ENCODE measurements at places on chromosomes 12 and 14. TPM values are rescaled to one million over a fixed set of nuclear protein-coding genes. Genes with fewer than 3 reads are reported as not detected.

DNA sequence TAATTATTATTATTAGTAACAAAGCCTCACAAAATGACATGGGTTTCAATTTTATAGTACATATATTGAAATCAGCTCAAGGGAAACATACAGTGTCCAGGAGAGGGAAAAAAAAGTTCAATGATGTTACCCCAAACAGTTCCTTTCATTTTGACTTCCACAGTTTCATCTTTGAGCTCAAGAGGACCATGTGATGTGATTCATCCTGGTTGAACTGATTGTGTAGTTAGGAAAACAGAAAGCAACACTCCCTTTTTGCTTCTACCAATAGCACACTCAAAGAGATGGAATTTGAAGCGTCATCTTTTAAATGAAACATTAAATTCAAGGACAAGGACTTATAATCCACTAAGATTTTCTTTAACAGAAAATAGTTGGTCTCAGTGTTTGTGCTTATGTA is 461.0 kb downstream of the FOXG1 start:
- DNase-seq, result peak; percentile 32

DNA sequence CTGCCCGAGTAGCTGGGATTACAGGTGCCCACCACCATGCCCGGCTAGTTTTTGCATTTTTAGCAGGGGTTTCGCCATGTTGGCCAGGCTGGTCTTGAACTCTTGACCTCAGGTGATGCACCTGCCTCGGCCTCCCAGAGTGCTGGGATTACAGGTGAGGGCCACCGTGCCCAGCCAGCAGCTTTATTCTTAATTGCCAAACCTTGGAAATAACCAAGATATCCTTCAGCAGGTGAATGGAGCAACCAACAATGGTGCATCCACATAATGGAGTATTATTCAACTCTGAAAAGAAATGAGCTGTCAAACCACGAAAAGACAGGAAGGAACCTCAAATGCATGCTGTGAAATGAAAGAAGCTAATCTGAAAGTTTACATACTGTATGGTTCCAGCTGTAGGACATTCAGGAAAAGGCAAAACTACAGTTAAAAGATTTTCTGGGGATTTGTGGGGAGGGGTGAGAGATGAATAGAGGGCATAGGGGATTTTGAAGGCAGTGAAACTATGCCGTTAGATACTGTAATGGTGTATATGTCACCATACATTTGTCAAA is 118.8 kb upstream of the CCND2 start:
- no peak for DNase-seq

DNA sequence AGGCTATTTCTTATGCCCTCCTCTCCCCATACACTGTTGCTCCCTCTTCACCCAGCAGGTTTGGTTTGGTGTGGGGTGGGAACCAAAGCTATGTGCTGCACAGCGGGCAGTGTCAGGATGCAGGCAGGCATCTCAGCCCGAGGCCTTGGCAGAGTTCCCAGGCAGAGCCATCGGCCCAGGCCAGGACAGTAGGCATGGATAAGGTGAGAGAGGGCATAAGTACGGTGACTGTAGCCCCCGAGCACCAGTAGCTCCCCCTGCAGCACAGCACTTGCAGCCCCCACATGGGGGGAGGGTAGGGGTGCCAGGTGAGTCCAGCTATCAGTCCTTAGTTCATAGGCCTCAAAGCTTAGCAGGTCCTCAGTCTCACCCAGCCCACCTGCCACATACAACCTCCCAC is 7.2 kb downstream of the KLHL33 start:
- no peak for DNase-seq

Gene PPFIA2
- total RNA-seq, result 0.20 TPM

- no peak for DNase-seq
These were observed 459.0 kb downstream of the DPF3 start for GRCh38 chr14:72434856-72435255.

- DNase-seq, result no peak
These were observed 263.1 kb upstream of the FAR2 start for GRCh38 chr12:28885928-28886327.

Gene KRT8
- total RNA-seq, result 3.5 TPM

DNA sequence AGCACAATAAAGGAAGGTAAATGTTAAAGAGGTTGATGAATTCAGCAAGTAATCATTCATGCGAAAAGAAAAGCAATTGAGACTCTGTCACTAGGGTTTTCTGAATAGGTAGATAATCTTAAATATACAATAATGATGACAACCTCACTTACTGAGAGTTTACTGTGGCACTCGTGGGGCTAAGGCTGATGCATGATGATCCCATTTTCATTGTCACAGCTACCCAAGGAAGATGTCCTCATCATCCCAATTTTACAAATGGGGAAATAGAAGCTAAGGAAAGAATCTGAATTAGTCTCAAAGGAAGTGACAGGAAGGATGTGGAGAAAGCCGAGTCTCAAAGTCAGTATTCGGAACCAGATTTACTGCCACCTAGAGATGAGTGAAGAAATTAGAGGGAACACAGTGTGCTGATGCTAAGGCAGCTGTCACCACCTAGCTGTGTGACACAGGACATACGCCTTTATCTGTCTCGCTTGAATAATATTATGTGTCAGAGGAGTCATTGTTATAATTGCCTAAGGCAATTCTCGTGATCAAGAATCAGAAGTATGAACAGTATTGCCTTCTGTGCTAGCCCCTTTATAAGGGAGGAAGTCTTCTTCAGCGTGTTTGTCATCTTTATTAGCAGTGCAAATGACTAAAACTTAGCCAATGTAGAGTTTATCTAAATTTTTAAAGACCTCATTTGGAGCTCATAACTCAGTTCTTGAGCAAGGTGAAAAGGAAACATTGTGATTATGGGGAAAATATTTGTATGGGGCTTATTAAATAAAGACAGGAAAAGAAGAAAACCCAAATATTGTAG is 63.2 kb downstream of the ERGIC2 start:
- DNase-seq, result peak; percentile 67

- DNase-seq, result no peak
These were observed 12.7 kb downstream of the ERC1 start for GRCh38 chr12:1003600-1004271.

Gene FGF6
- not detected for total RNA-seq

GRCh38 chr12:53766881-53767280 is 15.1 kb upstream of the CISTR start:
- peak; percentile 30 for DNase-seq

DNA sequence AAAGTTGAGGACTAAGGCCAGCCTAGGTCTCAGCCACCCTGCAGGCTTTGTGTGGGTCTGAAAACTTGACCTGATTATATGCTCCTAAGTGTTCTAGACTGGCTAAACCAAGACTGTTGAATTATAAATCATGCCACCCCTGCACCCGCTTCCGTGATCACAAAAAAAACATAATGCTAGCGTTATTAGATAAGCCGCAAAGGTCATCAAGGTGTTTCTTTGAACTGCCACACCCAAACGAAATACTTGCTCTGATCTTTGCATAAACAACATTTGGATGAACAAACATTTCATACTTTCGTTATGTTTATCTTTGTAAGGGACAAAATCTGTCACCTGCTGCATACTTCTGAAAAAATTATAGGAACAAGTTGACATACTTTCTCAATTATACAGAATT is 2.5 kb downstream of the SMCO2 start:
- no peak for DNase-seq

All from RPMI7951 (cell line).